Cerebellum (tissue), 4 donors: ENCODE measurements at places on chromosomes 11 and 22.

DNA sequence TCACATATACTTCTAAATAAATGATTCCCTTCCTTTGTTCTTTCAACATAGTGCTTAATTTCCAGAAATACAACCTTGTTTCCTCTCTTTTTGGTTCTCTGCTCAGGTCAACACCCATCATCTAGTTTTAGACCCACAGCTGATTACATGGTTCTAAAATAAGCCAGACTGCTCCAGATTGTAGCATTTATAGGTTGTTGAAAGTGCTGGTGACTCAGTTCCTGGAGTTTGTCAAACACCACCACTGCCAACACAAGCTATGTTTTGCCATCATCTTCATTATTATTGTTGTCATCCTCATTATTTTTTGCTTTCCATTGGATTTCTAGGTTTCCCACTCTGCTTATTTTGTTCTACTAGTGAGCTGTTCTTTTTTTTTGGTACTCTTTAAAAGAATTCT lies 22.3 kb upstream of the MMP20 start:
- DNase-seq = no peak

- DNase-seq = peak; percentile 22
Observed at GRCh38 chr11:42631220-42631843, 680.5 kb upstream of the API5 start.

- no peak for DNase-seq
Observed at GRCh38 chr22:36736701-36737320, 33.3 kb upstream of the CACNG2 start.

DNA sequence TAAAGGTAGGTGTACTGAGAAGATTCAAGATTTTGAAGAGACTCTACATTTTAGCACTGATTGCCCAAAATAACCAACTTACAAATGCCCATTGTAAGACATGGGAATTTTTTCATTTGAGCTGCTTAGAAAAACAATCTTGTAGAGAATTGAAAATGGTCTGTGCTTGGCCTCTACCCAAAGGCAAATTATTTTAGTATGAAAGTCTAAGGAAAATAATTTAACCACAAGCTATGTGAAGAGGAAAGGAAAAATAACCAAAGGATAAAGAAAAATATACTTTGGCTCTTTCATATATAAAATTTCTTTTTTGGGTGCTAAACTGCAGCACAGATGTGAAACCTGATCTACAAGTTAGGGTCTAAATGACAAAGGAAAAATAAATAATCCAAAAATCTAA lies 54.9 kb downstream of the ME3 start:
- DNase-seq = no peak

DNA sequence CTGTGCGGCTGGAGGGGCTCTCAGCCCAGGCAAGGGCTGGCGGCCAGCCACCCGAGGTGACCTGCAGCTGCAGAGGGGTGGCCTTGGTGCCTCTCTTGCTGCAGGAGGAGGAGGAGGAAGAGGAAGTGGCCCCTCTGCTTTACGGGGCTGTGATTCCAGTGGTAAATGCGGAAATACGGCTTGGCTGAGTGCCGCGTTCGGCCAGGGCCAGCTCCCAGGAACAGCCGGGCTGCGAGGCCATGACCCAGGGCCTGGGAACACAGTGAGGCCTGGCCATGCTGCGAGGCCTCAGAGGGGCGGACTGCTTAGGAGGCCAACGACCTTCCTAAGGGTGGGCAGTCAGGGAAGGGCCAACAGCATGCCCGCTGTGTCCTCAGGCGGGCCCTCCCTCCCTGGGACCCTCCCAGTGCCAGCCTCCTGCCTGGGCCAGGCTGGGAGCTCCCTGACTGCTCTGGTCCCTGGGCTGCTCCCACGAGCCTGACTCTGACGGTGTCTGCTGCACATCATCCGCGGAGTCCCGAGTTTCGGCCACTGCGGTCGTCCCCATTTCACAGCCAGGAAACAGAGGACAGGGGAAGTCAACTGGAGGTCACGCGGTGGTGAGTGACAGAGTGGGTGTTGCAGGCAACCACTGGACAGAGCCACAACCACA lies 20.8 kb upstream of the PPARA start:
- no peak for DNase-seq

DNA sequence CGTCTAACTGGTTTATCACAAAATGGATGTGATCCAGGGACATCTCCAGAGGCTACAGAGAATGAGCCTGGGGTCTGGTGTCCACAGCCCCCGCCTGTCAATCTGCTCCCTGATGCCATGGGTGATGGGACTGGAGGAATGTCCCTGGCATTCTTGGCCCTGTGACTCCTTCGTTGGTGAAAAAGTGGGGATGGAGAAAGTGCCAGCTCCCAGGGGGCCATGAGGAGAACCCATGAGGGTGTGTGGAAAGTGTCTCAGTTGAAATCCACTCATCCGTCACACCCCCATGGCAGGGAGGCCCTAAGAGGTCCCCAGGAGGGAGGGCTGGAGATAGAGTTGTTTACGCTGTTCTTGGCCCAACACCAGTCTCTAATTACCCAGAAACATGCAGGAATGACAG lies 322.0 kb downstream of the CTTN start:
- DNase-seq = no peak

DNA sequence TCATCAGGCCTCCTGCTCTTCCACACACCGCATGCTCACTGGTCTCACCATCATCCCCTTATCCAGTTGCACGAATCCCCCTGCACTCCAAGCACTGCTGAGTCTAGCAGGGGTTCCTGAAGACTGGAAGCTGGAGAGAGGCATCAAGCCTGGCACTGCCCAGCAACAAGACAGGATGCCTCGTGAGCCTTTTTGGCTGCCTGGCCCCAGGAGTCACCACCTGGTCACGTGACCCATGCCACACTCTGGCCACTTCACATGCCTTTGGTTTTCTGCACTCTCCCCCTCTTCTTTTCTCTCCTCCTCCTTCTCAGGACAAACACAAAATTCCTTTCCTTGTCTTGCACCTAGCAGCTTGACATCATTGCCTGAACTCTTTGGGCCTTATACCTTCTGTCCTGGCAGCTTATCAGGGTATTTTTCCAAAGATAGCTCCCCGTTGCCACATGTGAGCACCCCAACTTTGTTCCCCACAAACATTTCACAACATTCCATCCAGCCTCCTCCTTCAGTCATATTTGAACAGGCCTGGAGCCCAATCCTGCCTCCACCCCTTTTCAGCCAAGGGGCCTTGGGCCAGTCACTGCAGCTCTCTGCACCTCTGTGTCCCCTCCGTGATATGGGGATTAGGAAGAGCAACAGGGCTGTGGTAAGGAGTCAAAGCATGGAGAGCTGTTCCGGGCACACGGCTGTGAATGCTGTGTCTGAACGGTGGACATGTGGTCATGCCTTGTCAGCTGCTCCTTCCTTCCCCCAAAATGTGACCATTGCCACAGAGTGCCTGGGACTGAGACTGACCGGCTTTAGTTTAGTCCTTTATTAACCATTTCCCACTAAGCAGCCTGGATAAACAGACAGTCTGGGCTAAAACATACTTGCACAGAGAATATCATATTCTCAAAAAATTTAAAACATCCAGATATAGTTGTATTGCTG lies 2.8 kb upstream of the PACSIN2 start:
- no peak for DNase-seq

DNA sequence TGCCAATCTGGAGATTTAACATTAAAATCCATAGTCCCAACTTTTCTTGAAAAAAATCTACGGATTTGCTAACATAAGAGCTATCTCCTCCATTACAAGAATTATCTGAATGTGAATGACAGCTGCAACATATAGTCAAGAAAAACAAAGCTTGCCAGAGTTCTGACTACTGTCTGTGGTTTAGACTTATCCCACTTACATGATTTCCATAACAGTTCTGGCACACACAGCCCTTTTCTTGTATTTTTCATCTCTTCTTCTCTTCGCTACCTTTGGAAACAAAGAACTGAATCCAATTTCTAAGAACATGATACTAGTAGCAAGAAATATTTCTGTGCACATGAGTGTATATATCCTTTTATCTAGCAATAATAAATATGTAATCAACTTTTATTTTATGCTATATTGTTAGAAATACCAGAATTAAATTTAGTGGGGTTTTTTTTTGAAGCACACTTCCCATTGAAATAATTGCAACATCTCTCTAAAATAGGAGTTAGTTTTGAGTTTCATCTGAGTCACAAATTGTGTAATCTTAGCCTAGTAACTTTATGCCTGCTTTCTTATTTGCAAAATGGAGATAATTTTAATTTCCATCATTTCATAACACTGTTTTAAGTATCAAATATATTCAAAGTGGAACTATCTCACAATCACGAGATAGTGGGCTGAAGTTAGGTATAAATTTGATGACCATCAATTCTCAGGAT lies 1217.6 kb downstream of the JRKL start:
- DNase-seq = no peak

DNA sequence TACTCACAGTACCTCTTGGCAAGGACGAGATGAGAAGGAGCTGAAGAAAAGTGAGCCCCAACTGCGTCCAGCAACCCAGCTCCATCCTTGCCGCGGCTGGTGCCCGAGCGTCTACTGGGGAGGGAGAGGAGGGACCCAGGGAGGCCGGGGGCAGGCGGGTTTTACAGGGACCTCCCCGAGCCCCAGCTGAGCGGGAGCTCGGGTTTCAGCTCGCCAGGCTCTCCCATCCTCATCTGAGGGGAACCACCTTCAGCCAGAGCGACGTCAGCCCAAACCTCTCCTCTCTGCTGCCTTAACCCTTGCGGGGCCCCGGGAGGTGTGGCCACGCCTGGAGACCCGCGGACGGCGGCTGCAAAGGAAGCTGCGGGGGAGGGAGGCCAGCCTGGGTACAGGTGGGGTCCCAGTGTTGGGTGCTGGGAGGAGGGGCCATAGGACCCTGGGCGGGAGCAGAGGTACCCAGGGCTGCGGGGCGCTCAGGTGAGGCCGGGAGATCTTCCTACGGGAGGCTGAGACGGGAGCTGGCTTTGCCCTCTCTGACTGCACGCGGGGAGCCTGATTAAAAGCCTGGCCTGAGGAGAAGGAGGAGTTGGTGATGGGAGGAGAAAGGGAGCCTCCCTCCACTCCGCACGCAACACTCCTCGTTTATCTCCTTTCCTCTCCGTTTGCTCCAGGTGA lies at the start of gene PAMR1:
Gene PAMR1 (minus strand): TSS at position 116 of the 675 bp plus-strand sequence. CDS start 31 bp downstream, at position 85.
- DNase-seq = no peak

GRCh38 chr11:130179396-130180306 lies 20.1 kb downstream of the ST14 start:
- DNase-seq = no peak

DNA sequence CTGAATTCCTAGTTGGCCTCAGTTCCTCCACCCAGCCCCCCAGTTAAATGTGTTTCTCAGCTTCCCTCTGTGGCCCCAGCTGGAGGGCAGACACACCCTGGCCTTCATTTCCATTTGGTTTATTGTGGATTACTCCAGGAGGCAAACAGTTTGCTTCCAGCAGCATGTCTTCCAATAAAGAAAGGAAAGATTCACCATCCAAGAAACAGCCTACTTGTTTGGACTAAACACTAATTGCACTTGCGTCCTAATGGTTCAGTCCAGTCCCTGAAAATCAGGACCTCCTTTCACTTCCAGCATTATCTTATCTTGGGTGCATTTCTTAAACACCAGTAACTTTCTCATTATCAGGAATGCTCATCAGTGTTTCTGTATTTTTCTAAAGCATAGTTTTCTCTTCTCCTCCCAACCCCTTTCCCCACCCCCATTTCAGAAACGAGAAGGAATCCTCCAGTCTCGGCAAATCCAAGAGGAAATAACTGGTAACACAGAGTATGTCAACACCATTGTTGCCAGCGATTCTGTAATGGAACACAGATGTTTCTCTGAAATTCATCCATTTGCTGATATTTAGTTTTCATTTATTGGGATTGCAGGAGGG lies 130.9 kb downstream of the PARVA start:
- no peak for DNase-seq

DNA sequence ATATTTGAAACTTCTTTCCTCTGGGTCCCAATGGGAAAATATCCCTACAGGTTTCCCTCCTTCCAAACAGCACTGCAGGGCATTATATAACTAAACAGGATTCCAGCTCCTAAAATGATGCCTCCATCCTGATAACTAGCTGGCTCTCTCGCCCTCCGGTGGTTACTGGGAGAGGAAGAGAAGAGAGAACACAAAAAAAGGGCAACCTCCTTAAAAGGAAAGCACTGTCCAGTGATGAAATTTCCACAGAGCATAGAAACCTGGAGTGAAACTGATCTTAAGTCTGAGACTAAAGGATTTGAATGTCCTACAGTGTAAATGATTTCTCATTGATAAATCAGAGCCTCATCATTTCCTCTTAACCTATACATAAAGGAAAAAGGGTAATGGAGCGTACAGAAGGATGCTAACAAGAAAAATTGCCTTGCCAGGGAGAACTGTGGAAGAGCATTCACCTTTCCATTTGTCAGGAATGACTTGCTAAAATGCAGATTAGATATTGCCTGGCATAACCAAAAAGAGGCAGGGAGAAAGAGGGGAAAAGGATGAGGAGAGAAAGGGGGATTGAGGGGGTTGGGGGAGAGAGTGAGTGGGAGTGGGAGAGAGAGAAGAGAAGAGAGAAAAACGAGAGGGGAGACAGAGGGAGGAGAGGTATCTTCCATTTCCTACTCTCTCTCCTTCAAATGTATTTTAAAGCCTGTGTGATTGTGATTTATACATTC lies 121.3 kb downstream of the APOL5 start:
- peak; percentile 76 for DNase-seq

DNA sequence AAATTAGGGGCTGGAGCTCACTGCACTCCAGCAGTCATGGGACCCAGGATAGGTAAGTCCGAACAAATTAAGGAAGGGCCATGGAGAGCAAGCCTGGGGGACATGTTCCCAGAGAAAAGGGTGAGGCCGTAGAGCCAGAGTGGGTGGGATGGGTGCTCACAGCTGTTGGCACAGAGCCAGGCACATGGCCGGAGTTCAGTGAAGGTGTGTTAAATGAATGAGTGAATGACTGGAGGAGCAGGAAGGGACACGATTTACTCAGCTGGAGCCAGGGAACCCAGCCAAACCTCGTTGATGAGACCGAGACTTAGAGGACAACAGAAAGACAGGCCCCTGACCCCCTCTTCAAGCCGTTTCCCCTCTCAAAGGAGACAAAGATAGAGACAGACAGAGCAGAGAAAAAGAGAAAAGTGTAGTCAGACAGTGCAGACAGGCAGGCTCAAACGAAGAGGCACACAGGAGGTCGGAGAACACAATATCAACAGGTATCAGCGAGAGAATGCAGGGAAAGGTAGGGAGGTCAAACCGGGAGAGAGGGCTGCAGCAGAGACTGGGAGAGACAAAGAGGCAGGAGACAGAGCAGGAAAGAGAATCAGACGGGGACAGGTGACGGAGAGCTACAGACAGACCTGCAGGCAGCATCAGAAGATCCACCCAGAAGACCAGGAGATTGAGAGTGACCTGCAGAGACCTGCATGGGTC lies 590 bp downstream of the SLCO2B1 start:
- DNase-seq = no peak
